Hepatocyte (in vitro differentiated cells): ENCODE measurements at places on chromosomes 12 and 14.

DNA sequence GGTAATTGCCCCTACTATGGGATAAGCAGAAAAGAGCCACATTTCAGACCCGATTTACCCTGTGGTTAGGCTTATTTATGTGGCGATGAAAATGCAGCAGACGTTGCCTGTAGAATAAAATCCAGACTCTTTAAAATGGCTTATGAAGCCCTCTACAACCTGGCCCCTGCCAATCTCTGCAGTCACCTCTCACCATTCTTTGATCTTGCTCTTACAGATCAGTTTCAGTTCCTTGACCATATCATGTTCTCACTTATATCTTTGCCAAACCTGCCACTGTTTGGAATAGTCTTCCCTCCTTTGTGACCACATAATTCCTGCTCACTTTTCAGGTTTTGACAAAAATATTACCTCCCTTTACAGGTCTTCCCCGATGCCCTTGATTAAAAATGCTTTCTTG, 264.3 kb upstream of the GARIN6 start:
- DNase-seq = no peak

DNA sequence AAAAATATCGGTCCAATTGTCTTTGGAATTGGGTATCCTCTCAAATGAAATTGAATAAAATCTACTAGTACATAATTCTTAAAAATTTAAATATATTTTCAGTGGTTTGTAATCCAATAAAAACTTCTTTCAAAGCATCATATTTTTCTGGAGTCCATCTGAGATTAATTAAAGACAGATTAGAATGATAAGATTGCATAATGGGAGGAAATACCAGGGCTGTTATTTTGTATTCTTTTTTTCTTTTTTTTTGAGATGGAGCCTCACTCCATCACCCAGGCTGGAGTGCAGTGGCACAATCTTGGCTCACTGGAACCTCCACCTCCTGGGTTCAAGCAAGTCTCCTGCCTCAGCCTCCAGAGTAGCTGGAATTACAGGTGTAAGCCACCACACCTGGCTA, 103.8 kb downstream of the TMTC3 start:
- DNase-seq = no peak

DNA sequence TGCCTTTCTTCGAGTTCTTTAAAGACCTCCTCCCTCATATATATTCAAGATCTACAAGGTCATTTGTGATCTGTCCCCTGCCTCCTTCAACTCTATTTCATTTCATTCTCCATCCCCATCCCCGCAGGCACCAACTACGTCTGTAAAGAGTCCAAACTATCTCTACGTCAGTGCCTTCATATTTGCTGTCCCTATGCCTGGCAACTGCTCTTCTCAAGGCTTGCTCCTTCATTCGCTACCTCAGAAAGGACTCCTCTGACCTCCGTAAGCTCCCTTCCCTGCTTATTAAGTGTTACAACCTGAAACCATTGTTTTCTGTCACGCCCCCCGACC, 650 bp downstream of the LLPH start:
- no peak for DNase-seq

- DNase-seq = no peak
Observed at GRCh38 chr12:93302331-93303229, 75.1 kb upstream of the NUDT4 start.

GRCh38 chr12:88398031-88398430, 182.2 kb downstream of the KITLG start:
- DNase-seq = no peak

GRCh38 chr12:27552886-27553560, 29.0 kb downstream of the PPFIBP1 start:
- no peak for DNase-seq

DNA sequence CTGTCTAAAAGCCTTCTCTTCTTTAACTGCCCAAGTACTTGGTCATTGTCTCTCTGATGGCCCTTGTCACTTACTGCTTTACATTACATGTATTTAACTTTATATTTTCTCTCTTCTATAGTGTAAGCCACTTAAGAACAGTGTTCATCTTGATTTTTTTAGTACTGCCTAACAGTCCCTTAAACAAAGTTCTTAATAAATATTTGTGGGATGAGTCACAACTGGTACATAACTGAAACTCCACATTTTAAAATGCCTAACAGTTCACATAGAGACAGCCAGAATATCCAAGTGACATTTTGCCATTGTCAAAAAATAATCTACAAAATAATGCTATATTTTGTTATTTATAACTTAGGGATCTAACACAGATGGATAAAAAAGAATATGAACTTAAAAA, 146.6 kb downstream of the STXBP6 start:
- DNase-seq = no peak

- DNase-seq = no peak
Observed at GRCh38 chr14:92626041-92626440, 112.5 kb downstream of the RIN3 start.

DNA sequence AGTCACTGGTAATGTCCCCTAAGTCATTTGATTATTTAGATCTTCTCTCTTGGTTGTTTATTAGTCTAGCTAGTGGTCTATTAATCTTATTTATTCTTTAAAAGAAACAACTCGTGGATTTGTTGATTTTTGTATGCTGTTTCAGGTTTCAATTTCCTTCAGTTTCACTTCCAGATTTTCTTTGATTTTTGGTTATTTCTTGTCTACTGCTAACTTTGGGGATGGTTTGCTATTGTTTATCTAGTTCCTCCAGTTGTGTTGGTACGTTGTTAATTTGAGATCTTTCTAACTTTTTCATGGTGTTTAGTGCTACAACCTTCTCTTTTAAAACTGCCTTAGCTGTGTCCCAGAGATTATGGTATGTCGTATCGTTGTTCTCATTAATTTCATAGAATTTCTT, 18.5 kb upstream of the CD69 start:
- DNase-seq = no peak

GRCh38 chr12:91947459-91947858, 198.2 kb downstream of the BTG1 start:
- DNase-seq = no peak

GRCh38 chr12:65450625-65451024, 172.1 kb downstream of the MSRB3 start:
- no peak for DNase-seq

DNA sequence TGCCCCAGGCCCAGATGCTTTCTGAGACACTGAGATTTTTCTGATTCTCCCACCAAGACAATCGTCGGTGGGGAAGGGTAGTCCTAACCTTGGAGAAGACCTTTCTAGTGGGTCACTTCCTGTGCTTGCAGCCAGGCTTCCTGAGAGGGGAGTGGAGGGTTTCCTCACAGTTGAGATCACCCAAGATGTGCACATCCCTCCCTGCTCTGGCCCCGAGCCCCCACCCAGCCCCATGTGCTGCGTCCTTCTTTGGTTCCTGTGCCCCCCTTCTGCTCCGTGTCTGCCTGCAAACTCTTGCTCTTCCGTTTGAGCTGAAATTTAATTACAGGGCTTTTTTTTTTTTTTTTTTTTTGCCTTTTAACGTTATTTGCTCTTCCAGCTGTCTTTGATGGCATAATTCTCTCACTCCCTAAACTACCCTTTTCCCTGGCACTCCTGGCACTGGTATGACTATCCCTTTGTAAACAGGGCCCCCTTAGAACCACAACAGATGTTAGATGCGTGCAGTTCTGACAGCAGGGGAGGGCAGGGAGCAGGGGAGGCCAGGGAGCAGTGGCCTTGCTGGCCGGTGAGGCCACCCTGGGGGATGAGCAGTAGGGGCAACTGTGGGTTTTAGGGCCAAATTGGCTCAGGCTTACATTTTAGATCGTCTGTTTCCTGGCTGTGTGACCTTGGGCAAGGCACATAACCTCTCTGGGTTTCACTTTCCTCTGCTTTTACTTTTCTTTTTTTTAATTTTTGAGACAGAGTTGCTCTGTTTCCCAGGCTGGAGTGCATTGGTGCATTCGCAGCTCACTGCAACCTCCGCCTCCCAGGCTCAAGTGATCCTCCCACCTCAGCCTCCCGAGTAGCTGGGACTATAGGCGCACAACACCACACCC, 144.5 kb downstream of the PHETA1 start:
- DNase-seq = no peak

DNA sequence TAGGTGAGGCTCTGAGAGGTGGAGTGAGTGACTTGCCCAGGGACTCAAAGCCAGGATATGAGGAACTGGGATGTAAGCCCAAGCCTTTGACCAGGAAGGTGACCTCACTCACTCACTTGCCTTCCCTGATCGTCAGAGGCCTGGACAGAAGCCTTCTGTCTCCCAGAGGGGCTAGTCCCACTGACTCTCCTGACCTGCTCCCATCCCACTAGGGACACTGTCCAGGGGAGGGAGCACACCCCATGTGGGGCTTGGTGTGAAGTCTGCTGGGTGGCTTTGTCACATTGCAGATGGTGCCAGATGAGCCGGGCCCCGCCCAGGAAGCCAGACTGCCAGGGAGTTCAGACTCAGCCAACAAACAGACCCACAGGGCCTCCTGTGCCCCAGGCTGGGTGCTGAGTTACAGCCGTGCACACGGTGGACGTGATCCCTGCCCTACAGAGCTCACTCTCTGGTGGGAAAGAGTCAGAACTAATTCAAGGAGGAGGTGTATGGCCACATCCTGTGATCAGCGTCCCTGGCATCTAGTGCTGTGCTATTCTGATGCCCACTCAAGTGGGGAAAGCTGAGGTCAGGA, 28.3 kb downstream of the MMAB start:
- no peak for DNase-seq

DNA sequence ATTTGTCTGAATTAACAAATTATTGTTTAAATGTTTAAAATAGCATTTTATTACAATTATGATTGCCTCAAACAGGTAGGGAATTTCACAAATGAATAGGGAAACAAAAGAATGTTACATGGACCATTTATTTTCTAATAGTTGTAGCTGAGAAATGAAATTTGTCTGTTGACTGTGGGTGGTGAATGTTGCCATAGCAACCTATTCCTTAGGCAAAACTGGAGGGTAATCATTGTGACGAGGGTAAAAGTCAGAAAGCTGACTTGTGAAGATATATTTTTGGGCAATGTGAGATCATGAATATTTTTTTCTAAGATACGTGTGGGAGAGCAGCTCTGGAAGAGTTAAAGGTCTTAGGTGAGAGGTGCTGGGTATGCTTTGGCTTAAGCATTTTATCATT, 24.2 kb upstream of the CLEC14A start:
- DNase-seq = no peak

GRCh38 chr14:68279777-68280233, 460.2 kb downstream of the RAD51B start:
- no peak for DNase-seq

DNA sequence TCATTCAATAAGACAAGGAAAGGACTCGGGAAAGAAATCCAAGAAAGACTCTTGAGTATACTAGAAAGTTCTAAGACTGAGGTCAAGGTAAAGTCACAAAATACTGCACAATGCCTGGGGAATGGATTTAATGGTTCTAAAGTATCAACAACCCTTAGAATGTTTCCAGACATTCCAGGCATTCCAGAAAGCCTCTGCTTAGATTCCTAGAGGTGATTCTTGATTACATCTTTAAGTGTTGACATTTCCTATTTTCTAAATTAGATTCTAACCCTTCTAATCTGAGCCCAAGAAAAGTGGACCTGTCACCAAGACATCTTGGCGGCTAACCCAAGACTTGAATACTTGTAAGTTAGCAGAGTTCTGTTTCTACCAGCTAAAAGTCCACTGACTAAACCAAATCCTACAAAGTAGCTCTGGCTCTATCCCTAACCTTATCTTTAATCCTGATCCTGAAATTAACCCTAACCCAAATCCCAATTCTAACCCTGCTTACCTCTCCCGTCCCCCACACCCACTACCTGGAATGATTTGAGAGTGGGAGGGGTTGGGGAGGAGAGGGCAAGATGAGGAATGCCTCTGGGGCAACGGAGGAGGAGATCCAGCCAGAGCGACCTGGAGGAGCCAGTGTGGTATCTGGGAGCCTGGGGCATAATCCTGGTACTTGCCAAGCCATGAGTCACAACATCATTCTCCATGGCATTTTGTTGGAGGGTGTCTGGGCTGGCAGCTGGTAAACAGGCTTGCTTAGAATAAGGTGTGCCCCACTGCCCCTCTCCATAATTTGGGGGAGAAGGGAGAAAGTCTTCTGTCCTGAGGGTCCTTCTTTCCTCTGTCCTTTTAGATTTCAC, 93.4 kb upstream of the HOXC13 start:
- DNase-seq = no peak

GRCh38 chr12:57905812-57906475, 35.4 kb upstream of the ATP23 start:
- DNase-seq = no peak

DNA sequence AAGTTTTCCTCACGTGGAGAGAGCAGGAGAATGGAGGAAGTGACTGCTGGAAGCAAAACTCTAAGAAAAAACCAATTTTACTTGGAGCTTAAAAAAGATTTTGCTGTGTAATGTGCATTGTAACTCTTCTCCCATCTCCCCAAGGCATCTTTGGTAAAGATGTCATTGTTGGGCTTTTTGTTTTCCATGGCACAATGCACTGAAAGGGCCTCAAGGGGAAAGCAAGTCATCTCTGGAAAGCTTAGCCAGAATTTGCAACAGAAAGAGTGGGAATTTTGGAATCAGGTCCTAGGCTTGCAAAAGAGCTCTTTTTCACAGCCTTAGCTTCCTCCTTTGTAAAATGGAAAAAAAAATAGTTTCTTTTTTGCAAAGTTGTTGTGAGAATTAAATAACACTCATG, 7.9 kb upstream of the PPM1A start:
- DNase-seq = no peak

DNA sequence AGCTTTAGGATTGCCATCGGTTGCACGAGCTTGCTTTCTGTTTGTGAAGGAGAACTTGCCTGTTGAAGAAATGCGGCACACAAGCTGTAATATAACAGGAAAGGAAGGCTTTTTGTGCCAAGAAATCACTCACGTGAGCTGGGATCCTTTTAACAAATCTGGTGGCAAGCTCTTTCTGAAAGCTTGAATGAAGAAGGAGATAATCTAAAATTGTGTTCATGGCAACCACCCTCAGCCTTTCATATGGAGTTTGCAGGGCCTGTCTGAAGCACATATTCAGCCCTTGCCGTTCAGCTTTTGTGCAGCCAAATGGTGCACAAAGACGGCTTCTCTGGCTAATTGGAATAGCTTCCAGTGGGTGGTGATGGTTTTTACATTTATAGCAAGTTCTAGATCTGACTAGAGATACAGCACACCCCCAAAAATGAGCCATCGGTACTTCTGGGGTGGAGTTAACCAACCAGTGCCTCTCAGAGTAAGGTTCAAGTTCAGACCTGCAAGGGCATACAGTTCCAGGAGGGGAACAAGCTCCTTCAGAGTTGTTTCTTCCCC, 107.4 kb downstream of the AEBP2 start:
- DNase-seq = no peak
